ENCODE measurements at places on chromosomes 16 and 17.

DNA sequence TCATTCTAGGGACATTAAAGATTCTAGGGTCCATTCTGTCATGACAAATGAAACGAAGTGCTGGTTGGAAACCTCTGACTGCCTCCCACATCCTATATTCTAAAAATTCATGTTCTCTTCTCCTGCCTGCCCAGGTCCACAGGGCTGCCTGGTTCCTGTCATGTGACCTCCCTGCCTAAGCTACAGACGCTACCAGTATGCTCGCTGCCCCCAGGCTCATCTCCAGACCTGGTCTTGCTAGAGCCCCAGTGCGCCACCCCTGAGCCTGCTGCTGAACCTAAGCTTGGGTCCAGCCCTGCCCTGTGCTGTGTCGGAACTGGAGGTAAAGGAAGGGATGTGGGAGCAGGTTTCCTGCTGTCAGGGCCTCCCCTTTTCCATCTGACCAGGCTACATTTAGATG, 231.6 kb upstream of the CDH5 start:
- DNase-seq = no peak

GRCh38 chr17:65064452-65065019, 8.0 kb upstream of the GNA13 start:
- DNase-seq = no peak

DNA sequence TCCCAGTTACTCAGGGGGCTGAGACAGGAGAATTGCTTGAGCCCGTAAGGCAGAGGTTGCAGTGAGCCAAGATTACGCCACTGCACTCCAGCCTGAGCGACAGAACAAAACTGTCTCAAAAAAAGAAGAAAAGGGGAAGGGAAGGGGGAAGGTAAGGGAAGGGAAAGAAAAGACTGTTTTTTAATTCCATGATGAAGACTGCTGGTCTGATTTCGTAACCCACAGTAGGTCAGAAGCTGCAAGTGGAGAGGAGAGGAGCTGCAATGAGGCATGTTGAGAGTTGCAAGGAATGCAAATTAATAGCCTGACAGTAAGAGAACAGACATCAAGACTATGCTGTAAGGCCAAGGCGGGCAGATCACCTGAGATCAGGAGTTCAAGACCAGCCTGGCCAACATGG, 33.3 kb downstream of the HELZ start:
- DNase-seq = no peak

GRCh38 chr17:2058586-2059546, 4.0 kb downstream of the HIC1 start:
- DNase-seq = peak; percentile 52

DNA sequence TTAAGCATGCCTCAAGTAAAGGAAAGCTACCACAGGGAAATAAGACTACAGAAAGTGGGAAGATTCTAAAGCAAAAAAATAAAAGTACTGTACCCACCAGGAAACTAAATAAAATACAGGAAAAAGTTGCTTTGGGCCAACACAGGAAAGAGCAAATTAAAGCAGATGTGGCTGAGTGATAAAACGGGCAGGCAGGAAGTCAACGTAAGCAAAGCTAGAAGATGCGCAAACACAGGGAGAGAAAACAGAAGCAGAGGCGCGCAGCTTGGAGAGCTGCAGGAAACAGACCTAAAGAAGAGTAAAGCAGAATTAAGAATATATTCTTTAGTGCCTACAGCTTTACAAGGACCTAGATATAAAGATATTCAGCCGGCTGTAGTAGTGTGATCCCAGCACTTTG, 21.7 kb downstream of the USP36 start:
- DNase-seq = peak; percentile 63

DNA sequence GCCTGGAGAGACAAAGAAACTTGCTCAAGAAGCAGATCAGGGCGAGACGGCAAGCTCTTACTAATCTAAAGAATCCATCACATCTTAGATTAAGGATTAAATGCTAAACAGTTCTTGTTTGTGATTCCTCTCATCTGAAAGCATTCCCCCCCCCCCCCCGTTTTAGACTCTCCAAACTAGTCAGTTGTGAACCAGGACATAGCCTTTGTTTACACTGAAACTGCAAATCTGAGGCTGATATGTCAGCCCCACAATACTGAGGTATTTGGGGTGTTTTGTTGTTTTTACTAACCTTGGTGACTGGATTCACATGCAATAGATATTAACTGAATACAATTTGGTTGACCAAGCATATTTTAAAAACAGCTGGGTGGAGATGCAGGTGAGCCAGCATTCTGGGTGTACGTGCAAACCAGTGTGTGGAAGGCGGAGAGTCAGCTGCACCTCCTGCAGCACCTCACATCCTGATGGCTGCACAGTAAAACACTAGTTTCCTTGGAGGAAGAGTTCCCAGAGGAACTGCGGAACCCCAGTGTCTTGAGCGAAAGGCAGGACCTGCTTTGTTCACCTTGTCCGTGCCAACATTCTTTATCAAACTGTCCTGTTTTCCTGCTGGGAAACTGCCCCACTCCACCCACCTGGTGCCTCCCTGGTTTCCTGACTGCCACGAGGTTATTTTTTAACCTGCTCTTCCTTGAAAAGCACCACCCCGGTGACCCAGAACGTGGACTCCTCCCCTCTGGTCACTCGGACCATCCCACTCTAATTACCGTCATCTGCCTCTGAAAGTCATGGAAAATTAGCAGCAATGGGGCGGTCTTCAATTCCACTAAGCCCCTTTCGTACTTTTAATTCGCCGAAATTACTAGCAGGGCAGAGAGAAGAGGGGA, 1.2 kb upstream of the YPEL2 start:
- DNase-seq = no peak

GRCh38 chr17:4607773-4608187, 23.5 kb downstream of the SMTNL2 start:
- DNase-seq = no peak

- no peak for DNase-seq
Measured at GRCh38 chr16:84677017-84677803, 22.6 kb upstream of the USP10 start.

GRCh38 chr16:64629622-64630021, 492.2 kb downstream of the CDH11 start:
- no peak for DNase-seq

GRCh38 chr17:67511012-67511411, 133.9 kb downstream of the PITPNC1 start:
- DNase-seq = no peak

DNA sequence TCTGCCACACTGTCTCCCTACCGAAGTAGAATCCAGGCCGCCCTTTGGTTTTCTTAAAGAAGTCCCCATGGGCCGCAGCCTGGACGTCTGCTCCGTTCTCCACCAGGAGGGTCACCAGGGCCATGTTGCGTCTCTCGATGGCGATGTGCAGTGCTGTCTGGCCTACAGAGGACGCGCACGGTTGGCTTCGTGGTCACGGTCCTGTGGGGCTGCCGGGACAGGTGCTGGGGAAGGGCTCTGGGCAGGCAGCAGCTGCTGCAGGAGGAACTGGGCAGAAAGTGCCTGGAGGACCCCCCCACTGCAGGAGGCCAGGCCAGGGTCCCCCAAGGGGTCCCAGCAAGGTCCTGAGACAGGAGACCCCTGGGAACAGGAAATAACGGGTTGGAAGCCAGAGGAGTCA, 19.0 kb downstream of the TRPV1 start:
- DNase-seq = no peak

DNA sequence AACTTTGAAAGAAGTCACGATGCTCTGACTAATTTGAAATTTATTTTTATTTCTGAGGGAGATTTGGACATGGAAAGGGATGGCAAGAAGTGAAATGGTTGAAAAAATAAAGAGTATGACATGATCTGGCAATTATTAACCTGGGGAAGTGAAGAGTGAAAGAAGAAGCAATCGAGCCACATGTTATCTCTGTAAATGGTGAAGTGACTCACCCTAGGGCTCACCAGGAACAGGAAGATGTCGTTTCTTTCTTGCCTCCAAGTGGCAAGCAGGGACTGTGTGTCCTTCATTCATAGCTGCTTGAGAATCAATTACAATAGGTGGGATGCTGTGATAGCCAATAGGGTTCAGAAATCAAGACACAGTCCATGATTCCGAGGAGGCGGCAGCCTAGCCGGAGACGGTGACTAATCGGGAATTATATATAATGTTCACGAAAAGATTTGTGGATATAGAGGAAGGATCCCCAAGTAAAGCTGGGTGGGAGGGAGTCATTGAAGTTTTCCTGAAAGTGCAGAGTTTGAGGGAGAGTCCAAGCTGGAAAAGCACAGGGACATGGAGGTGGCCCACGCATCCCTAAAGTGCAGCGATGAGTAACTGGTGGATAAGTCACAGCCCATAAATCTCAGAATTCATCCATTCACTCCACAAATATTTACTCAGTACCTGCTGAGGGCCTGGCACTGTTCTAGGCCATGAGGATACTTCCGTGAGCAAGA, 18.2 kb upstream of the KRT20 start:
- DNase-seq = no peak

- DNase-seq = no peak
Measured at GRCh38 chr17:80718428-80718827, 173.8 kb downstream of the RPTOR start.

- no peak for DNase-seq
Measured at GRCh38 chr16:22117609-22118008, 25.3 kb downstream of the VWA3A start.

- no peak for DNase-seq
Measured at GRCh38 chr17:68973098-68973846, 18.1 kb upstream of the ABCA8 start.

- DNase-seq = no peak
Measured at GRCh38 chr16:85181739-85182129, 69.5 kb upstream of the CIBAR2 start.

DNA sequence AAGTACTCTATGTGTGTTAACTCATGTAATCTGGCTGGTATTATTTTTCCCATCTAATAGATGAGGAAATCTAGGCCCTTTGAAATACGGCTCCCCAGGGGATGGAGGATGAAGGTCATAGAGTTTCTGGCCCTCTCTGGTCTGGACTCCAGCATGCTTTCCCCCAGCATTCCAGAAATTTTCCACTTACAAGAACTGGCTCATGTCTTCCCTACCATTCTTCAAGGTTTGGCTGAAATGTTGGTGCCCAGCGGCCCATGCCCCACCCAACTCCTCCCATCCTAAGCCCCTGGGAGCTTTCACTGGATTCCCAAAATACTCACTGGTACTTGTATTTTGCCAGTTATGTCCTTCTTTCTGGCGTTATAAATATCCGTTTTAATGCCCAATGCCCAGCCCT, 237.5 kb upstream of the NLRP1 start:
- no peak for DNase-seq

GRCh38 chr17:28996554-28997096, 9.2 kb downstream of the SEZ6 start:
- DNase-seq = no peak

GRCh38 chr17:75065562-75066151, 18.6 kb downstream of the KCTD2 start:
- DNase-seq = no peak

Measured in effector CD4-positive, alpha-beta T cell (primary cell).